GM23248 (cell line): ENCODE measurements at places on chromosomes 3 and 15. TPM values are rescaled to one million over a fixed set of nuclear protein-coding genes. Genes with fewer than 3 reads are reported as not detected.

Gene CCDC13
- total RNA-seq: 0.22 and 1.3 TPM in 2 replicates

- peak; percentile 1 for DNase-seq
Observed at GRCh38 chr3:5479229-5479799, 291.8 kb downstream of the EDEM1 start.

- no peak for DNase-seq
Observed at GRCh38 chr3:190989218-190989617, 126.7 kb upstream of the GMNC start.

GRCh38 chr3:46412786-46413298, 5.8 kb downstream of the CCRL2 start:
- no peak for DNase-seq

DNA sequence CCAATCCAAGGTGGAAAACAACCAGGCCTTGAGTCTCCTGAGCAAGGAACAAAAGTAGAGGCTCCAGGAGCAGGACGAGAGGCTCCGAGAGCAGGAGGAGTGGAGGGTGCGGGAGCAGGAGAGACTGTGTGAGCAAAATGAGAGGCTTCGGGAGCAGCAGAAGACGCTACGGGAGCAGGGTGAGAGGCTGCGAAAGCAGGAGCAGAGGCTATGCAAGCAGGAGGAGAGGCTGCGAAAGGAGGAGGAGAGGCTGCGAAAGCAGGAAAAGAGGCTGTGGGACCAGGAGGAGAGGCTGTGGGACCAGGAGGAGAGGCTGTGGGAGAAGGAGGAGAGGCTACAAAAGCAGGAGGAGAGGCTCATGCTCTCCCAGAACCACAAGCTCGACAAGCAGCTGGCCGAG, 60.3 kb upstream of the UBE2Q2 start:
- no peak for DNase-seq
